NCI-H524 (cell line): ENCODE measurements at places on chromosomes 4 and X.

- no peak for DNase-seq
Measured at GRCh38 chr4:142405695-142406498, 440.2 kb downstream of the INPP4B start.

DNA sequence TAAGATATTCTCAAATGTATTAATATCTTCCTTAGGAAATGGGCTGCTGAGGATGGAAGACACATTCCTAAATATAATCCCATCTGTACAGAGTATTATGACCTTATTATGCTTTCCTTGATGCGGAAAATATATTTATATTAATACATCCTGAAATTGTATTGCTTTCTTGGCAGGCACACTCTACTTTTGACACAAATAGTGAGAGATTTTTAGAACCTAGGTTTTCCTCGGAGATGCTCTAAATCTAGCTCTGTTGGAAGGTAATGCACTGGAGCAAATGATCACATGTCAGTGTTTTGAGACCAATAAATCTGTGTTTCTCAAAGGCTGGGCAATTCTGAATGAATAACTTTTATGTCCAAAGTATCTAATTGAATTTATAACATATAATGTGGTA lies 94.3 kb upstream of the MAGEC2 start:
- no peak for DNase-seq

DNA sequence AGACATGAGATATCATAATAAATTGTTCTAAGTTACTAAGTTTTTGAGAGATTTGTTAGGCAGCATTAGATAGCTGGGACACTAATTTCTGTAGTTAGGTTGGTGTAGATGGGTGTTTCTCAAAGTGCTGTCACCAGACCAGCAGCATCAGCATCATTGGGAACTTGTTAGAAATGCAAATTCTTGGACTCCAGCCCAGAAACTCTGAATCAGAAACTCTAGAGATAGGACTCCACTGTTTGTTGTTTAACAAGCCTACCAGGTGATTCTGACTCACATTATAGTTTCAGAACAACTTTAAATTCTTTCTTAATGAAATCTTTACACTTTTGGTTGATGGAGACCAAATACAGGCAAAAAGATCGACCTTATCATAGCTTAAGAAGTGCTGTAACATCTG lies 173.7 kb downstream of the PABPC4L start:
- no peak for DNase-seq

- no peak for DNase-seq
Measured at GRCh38 chr4:118969359-118969758, 80.7 kb downstream of the SYNPO2 start.

DNA sequence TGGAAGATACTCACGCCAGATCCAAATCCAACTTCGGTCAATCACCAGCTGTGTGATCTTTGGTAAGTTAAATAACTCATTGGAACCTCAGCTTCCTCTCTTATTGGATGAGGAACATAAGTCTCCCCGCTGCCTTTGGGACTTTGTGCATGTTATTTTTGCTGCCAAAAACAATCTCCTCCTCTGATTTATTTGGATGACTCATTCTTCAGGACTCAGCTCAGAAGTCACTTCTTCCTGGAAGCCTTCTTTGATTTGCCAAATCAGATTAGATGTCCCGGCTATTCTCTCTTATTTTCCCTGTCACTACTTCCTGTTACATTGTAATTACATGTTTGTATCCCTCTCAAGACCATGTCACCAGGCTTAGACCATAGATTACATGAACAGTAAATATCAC lies 138.0 kb upstream of the BOD1L1 start:
- no peak for DNase-seq

DNA sequence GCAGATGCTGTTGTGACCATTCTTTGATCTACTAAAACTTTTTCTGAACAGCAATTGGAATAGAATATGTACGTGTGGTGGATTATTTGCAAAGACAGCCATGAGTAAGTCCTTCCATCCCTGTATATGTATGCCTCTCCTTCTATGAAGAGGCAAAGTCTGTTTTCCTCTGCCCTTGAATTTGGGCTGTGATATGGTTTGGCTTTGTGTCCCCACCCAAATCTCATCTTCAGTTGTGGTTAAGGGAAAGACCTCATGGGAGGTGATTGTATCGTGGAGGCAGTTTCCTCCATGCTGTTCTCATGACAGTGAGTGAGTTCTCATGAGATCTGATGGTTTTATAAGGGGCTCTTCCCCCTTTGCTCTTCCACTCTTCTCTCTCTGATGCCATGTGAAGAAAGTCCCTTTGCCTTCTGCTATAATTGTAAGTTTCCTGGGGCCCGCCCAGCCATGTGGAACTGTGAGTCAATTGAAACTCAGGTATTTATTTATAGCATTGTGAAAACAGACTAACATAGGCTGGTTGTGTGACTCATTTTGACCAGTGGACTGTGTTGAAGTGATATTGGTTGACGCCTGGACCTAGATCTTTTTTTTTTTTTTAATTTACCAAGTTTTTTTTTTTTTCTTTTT lies 108.3 kb upstream of the CAMK2D start:
- DNase-seq, result no peak

GRCh38 chrX:37754516-37754915 lies 25.3 kb upstream of the CYBB start:
- DNase-seq, result no peak

DNA sequence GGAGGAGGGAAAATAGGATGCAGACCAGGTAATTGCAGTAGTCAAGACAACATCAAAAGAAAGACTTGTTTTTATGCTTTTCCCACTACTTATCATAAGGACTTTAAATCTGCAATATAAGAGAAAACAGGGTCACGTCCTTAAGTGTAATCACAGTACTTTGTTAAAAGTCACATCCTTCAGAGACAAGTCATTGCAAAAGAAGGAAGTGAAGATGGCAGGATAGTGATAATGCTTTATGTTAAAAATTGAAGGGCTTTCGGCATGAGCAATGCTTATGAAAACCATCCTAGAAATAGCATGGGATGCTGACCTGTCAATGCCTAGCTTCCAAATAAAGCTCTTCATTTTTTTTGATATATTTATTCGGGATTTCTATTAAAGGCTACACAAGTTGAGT lies 110.2 kb upstream of the TENM3 start:
- no peak for DNase-seq

DNA sequence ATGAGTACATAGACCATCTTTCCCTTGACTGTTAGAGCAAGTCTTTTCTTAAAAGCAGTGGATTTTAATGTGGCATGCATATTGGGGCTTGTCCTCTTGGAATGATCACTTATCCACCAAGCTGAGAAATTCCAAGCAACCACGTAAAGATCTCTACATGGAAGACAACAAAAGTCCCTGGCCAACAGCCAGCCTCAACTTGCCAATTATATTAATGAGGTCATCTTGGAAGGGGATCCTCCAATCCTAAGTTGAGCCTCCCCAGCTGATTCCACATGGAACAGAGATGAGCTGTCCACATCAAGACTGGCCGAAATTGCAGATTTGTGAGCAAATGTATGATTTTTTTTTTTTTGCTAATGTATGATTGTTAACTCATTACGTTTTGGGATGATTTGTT lies 20.6 kb upstream of the FTHL17 start:
- DNase-seq, result no peak

GRCh38 chr4:40134206-40134917 lies 62.5 kb upstream of the RHOH start:
- DNase-seq, result no peak

GRCh38 chrX:42495139-42495538 lies 282.8 kb downstream of the PPP1R2C start:
- DNase-seq, result no peak

GRCh38 chr4:144360146-144360793 lies 219.8 kb upstream of the GYPA start:
- DNase-seq, result no peak

DNA sequence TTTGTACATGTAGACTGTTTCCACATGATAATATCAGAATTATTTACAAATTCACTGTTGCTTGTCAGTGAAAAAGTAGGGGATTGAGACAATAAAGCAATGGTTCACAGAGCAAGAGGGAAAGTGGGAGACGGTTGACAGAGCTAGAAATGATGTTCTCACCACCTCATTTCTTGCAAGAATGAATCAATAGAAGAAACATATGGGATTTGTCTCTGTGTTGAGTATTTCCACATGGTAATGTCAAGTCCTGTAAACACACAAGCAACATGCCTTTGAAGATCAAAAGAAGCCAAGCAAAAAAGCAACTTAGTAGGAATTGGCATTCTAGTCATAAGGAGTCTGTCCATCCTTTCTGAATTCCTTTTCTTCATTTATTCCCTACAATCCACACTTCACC lies 1806.6 kb upstream of the AGA start:
- no peak for DNase-seq

DNA sequence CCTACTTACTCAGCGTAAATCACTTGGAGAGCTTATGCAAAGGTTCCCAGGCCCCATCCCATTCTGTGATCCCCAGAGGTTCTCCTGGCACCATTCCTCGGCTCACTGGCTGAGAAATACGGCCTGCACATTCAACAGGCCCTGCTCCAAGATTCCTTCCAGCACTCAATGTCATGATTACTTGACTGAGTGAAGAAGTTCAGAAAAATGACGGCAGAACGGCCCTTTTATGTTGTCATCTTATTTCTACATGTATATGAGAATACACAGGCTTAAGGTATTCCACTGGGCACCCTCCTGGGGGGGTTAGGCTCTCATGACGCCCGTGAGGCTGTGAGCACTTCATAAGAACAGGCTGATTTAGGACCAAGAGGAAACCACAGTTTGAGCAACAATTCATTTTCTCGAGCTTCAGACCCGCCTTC lies 190.6 kb downstream of the NSUN7 start:
- DNase-seq, result no peak
